Putamen (tissue), 1 donor: ENCODE measurements at places on chromosomes 4 and X.

- no peak for DNase-seq
Measured at GRCh38 chr4:984336-985054, 2.3 kb upstream of the IDUA start.

DNA sequence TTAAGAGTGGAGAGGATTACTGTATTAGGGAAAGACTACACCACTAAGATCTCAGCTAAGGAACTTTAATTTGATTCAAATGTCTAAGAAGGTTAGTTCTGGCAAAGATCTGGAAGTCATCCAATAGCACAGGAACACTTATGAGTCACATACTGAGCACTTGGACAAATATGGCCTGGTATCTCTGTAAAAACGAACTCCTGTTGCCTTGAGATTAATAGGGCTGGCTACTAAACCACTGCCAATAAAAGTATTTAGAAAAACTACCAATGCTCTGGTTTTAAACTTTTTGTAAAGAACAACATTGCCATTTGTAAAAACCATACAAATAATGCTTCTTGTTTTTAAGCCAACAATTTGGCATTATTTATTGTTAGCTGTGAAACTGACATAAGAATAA lies 70.5 kb downstream of the SEC24D start:
- no peak for DNase-seq

DNA sequence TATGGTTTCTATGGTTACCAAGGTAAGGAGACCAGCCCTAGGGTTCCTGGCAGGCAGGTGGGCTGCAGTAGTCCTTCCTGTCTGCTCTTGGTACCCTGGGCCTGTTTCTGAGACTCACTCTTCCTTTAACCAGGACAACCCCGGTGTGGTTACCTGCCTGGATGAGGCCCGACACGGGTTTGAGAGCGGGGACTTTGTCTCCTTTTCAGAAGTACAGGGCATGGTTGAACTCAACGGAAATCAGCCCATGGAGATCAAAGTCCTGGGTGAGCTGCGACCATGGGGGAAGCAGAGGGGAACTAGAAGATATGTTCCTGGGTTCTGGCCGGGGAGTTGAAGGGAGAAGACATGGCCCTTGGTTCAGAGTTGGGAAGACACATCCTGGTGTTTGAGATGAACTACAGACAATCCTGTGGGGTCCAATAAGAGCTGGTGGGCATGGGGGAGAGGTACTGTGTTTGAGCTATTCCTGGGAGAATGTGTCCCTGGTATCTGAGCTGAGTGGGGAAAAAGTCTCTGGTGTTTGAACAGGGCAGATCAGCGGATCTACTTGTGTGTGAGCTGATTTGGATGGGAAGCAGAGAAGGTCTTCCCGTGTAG lies 7.8 kb downstream of the UBA1 start:
- DNase-seq, result no peak

DNA sequence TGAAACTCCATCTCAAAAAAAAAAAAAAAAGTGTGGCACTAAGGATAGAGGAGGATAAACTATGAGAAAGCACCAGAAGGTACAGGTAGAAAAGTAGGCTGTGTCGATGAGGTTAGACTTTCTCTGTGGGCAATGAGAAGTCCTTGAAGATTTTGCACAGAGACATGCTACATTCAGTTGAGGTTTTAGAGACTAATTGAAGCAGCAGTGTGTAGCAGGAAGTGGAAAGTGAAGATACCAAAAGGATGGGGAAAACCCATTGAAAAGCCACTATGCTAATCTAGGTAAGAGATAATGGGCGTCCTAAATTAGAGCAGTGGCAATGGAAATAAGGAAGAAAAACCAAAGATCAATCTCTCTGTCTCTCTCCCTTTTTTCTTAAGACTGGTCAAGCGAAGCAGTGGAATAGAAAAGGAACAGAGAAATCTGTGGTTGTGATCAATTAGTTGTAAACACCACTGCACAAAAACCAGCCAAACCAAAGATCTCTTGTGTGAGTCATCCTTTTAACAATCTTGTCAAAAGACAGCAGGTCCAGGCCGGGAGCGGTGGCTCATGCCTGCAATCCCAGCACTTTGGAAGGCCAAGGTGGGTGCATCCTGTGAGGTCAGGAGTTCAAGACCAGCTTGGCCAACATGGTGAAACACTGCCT lies 3.5 kb downstream of the SPINK2 start:
- no peak for DNase-seq

DNA sequence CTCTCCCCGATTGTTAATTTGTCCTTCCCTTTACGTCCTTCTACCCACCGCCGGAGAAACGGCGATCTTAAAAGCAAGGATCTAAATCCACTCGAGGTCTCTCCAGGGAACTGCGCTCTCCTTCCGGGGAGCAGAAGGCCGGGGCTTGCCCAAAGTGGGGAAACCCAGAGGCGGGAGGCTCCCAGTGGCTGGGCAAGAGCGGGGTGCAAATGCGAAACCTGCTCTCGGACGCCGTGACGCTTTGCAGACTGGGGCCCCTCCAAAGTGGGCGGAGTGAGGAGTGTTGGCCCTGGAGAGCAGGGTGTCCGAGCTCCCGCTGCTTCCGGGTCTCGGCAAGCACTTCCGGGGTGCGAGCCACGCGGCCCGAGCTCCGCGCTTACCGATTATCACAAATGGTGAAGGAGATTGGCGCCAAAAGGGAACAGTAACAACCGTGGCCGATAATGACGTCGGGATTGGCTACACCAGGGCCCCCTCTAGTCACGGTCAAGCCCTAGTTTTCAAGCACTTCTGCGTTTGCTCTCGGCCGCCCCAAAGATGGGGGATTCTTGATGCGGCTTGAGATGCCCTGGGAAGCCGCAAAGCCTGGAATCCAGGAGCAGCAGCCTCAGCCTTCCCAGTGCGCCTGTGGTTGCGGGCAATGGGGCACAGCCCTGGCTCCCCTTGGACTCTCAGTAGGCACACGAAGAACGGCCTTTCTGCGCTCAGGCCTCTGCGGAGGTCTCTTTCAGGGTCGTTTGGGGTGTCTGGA lies 29.0 kb downstream of the HAND2 start:
- no peak for DNase-seq

DNA sequence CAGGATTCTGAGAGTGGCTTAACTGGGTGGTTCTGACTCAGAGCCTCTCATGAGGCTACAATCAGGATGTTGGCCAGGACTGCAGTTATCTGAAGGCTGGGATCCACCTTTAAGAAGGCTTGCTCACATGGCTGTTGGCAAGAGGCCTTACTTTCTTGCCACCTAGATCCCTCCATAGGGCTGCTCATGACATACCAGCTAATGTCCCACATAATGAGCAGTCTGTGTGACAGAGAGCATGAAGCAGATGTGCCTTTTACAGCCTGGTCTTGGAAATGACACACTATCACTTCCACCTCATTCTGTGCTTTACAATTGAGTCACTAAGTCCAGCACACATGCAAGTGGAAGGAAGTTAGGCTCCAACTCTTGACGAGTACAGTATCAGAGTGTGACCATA lies 4.3 kb upstream of the RBM3 start:
- no peak for DNase-seq

DNA sequence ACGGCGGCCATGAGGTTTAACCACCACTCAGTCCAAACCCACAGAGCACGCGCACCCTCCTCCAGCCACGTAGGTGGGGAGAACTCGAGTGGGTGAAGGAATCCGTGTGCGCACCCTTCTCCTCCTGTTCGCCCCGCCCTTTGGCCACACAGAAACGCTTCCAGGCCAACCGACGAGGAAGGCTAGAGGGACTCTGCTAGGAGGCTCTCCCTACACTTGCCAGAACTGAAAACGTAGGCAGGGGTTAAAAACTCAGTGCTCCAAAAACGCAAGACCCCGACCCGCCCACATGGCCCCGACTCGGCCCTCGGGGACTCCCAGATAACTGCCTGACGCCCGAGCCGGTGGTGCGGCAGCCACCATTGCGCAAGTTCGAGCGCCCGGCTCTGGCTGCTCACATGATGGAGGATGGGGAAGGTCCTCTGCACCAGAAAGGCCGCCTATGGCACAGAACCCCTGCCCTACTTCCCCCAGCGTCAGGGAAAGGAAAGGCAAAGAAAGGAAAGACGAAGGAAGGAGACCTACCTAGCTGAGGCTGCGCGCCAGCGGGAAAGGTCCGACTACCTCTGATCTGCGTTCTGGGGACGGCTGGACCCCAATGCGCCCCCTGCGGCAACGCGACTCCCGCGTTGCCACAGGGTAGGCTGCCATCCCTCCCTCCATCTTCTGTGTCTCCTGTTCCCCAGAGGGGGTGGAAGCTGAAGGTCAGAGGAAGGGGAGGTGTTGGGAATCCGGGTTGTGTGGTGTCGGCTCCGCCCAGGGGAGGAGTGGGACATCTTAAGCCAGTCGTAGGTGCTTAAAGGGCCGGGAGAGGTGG lies 201.9 kb upstream of the AGTR2 start:
- DNase-seq, result peak; percentile 70

GRCh38 chr4:105895583-105896460 lies 551 bp downstream of the NPNT start:
- no peak for DNase-seq

GRCh38 chr4:147837854-147838253 lies 106.0 kb downstream of the ARHGAP10 start:
- DNase-seq, result no peak

DNA sequence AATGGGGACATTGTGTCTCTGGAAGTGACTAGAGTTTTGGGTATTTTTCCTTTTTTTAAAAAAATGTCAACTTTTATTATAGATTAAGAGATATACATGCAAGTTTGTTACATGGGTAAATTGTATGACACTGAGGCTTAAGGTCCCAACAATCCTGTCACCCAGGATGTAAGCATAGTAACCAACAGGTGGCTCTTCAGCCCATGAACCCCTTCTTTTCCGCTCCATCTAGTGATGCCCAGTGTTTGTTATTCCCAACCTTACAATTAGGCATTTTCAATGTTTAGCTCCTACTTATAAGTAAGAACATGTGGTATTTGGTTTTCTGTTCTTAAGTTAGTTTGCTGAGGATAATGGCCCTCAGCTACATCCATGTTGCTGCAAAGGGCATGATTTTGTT lies 102.7 kb downstream of the GRID2 start:
- DNase-seq, result no peak

GRCh38 chr4:4195354-4195753 lies 31.4 kb downstream of the OTOP1 start:
- no peak for DNase-seq

GRCh38 chr4:152460488-152460887 lies 75.4 kb downstream of the FBXW7 start:
- DNase-seq, result no peak

- no peak for DNase-seq
Measured at GRCh38 chr4:117447925-117448324, 362.5 kb upstream of the TRAM1L1 start.

DNA sequence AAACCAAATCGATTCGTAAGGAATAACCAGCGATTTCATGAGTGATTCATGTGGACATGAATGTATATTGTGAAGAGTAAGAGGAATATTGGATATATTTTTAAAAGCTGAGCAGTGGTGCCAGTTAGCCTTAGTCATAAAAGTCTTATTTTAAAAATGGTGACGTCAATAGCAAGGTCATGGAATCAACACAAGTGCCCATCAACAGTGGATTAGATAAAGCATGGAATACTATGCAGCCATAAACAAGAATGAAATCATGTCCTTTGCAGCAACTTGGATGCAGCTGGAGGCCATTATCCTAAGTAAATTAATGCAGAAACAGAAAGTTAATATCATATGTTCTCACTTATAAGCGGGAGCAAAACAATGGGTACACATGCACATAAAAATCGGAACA lies 89.0 kb upstream of the STOX2 start:
- DNase-seq, result no peak

DNA sequence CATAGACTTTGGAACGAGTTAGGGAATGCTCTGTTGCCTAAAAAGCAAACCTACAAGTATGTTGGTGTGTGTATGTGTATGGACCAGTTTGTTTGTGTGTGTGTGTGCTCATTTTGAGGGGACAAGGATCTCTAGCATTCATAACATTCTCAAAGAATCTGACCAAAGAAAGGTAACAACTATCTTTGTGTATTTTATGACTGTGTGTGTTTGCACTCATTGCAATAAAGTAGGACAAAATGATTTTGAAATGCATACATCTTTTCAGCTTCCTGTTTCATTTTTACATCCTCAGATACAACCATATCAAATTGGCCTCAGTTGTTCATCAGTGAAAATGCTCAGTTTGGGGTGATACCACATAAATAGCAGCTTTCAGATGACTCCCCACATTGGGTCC lies 8.3 kb upstream of the XK start:
- no peak for DNase-seq

GRCh38 chrX:7086384-7086783 lies 61.1 kb upstream of the STS start:
- no peak for DNase-seq

DNA sequence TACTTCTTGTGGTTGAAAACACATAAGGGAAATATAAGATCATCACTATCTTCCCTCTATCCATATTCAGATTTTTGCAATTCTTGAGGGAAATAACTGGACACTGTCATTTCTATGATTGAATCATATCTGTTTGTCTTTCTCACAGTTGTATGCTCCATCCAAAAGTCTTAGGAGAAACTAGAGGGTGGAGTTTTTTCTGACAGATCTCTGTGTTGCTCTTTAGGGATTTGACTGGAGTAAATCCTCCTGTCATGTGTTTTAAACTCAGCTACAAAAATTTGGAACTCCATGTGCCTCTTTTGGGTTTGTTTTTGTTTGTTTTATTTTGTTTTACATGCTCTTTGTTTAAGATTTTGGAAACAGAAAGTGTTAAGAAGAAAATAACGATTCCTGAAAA lies 136.5 kb downstream of the SPATA18 start:
- DNase-seq, result no peak

GRCh38 chrX:19827088-19827487 lies 60.3 kb downstream of the SH3KBP1 start:
- no peak for DNase-seq

GRCh38 chr4:8050555-8051206 lies 107.9 kb downstream of the ABLIM2 start:
- peak; percentile 58 for DNase-seq

- no peak for DNase-seq
Measured at GRCh38 chr4:15651676-15652075, 3.5 kb downstream of the FBXL5 start.

DNA sequence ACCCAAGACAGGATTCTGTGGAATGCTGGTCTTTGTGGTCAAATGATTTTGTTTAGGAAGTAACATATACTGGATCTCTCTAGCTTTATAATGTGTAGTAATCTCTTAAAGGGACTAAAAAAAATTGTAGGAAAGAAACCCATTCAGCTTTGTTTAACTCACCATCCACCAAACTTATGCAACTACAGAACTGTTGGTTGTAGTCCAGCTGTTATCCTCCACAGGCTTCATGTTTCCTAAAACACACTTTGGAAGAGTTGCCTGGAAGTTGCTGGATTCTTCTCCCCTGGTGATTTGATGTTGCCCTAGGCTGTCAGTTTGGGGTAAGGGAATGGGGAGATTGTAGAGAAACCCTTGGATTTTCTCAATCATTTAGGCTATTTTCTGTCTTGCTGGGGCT lies 89.3 kb downstream of the RLIM start:
- no peak for DNase-seq

GRCh38 chr4:120948382-120948781 lies 25.9 kb upstream of the PRDM5 start:
- DNase-seq, result no peak

GRCh38 chr4:37812713-37813112 lies 13.8 kb upstream of the PGM2 start:
- no peak for DNase-seq

DNA sequence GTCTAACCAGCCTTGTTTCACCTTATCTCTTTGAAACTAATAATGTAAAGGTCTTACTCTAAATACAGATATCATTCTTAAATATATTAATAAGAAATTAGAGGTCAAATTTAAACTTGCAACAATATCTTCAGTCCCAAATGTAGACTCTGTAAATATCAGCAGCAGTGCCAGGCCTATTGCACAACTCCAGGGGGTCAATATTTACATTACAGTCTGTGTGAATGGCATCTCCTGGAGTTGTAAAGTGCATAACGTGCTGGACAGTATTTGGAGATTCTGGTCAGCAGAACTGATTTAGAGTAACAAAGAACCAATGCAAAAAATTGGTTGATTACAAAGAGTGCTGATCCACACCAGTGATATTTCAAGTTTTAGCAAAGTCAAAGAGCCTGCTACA lies 1225.9 kb downstream of the PCDH19 start:
- no peak for DNase-seq
